ENCODE measurements at places on chromosomes 16 and 17.

GRCh38 chr17:69609473-69610305 is 195.2 kb downstream of the MAP2K6 start:
- peak; percentile 26 for DNase-seq

- DNase-seq, result no peak
Measured at GRCh38 chr16:22638393-22639206, 127.9 kb downstream of the NPIPB5 start.

- DNase-seq, result no peak
Measured at GRCh38 chr16:26787924-26788323, 278.8 kb upstream of the C16orf82 start.

GRCh38 chr16:21103941-21104860 is 46.4 kb downstream of the DNAH3 start:
- no peak for DNase-seq

DNA sequence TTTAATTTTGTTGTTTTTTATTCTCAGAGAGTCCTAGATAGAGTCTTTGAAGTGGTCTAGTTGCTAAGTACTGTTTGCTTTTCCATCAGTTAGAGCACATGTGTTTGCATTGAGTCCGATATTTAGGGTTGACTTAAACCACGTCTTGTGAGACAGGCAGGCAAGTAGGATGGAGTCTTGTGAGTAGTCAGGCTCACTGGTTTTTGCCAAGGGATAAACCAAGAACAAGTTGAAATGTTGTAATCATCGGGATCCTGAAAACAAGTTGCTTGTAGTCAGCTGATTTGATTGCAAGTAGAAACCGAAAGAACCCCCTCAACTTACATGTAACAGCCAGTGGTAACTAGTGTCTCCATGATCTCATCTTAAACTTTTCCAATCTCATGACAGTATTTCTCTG is 17.2 kb downstream of the ATP6V0A1 start:
- no peak for DNase-seq

- no peak for DNase-seq
Measured at GRCh38 chr16:79093554-79093967, 507.0 kb downstream of the MAF start.

DNA sequence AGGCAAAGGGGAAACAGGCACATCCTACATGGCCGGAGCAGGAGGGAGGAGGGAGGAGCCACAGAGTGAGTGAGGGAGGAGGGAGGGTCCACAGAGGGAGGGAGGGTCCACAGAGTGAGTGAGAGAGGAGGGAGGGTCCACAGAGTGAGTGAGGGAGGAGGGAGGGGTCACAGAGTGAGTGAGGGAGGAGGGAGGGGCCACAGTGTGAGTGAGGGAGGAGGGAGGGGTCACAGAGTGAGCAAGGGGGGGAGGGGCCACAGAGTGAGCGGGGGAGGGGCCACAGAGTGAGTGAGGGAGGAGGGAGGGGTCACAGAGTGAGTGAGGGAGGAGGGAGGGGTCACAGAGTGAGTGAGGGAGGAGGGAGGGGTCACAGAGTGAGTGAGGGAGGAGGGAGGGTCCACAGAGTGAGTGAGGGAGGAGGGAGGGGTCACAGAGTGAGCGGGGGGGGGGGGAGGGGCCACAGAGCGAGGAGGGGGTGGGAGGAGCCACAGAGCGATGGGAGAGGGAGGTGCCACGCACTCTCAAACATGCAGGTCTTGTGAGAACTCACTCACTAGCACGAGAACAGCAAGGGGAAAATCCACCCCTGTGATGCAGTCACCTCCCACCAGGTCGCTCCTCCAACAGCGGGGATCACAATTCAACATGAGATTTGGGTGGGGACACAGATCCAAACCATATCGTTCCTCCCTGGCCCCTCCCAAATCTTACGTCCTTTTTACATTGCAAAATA is 24.3 kb upstream of the CDH15 start:
- DNase-seq, result no peak

DNA sequence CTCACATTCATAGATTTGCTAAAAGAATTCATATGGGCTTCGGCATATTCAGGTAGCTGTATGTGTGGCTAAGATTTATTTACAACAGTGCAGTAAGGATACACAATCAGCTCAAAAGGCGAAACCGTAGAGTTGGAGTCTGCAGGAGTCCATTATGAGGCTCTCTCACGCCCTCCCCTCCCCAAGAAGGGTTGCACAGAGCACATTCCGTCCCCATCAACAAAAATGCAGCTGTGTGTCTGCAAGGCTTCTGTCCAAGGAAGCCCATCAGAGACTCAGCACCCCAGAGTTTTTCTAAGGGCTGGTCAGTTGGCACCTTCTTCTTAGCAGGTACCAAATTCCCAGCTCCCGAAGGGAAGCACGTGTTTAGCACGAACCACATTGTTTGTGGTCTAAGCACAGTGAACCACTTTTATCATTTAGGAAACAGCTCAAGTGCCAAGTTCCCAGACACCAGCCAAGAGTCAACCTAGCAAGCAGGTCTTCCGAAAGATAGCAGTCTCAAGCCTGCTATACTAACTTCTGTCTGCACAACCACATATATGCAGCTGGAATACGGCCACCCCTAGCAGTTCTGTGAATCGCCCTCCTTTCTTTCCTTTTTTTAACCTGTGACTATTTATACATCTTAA is 28.5 kb upstream of the MEAK7 start:
- DNase-seq, result no peak

DNA sequence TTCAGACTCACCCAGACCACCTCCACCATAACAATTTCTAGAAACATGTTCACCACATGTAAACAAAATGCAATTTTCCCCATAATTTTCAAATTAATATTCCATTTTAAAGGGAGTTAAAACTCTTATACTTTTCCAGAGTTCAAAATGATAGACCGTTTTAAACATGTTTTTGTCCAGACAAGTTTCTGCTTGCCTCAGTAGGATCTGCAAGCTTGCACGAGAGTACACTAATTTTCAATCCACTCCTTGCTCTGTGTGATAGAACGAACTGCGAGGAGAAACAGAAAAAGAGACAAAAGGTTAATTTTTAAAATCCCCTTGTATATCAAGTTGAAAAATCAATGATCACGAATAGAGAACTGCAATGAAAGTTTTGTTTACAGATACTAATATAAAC is 7.1 kb downstream of the FAHD1 start:
- DNase-seq, result no peak

DNA sequence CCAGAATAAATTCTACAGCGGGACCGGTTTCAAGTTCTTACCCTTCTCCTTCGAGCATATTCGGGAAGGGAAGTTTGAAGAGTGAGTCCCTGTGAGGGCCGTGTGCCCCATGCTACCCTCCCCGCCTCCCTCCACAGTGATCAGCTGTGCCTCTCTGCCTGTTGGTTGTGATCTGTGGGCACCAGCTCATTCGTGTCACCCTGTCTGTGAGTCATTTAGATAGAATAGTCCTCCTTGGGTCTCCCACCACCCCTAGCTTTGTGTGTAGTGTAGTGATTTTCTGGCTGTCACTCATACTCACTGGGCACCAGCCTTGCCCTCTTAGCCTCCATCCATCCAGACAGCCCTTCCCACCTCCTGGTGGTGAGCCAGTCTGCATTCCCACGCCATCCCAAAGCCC is 15.0 kb upstream of the NAGLU start:
- no peak for DNase-seq

DNA sequence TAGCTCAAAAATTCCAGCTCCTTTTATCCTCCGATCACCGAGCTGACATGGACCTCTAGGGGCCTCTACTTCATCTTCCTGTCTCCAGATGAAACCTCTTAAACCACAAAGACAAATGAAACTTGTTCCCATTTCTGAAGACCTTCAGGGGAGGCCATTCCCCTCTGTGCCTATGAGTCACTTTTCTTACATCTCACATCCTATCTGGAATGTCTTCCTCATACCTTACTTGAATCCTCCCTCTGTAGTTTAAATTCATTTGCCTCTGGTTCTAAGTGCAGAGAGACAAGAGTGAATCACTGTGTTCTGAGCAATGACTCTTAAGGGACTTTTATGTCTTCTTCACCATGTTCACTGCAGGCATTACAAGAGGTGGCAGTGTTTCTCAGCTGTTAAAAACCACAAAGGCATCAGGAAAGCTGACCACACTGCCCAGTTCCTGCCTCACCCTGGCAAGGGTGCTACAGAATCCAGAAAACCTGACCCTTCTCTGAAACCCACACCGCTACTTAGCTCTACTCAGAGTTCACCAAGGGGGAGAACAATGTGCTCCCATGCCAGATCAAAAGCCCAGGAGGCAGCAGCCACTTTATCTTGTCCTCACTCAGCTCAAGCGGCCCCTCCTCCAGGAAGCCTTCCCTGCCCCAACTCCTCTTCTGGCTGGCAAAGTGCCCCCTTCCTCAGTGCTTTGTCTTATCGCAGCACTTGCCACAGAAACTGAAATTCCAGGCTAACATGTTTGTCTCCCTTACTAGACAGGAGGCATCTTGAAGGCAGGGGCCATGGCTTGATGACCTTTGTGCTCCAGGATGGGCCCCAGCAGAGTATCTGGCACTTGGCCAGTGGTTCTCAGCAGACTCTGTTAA is 6.4 kb downstream of the CUEDC1 start:
- DNase-seq, result no peak

GRCh38 chr16:22291860-22292318 is 5.3 kb upstream of the POLR3E start:
- no peak for DNase-seq

- no peak for DNase-seq
Measured at GRCh38 chr17:76544546-76545365, 4.9 kb downstream of the PRCD start.

DNA sequence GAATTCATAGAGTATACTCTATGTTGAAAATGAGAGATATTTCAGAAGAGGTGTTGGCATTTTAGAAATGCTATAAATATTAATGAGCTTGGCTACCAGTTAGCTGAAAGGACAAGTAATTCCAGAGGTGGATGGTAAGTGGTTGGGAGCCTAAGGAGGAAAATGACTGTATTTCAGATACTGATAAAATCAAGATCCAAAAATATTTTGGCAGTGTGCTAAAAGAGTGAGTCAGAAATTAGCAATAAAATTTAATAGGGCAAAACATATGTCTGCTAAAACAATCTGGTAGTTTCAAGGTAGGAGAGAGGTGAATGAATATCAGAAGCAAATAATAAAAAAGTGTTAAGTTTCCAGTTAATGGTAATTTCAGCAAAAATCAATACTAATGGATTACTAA is 1287.9 kb downstream of the CDH8 start:
- DNase-seq, result no peak

- peak; percentile 79 for DNase-seq
Measured at GRCh38 chr16:54934481-54935265, 4.0 kb downstream of the IRX5 start.

- no peak for DNase-seq
Measured at GRCh38 chr16:69833357-69834282, 71.5 kb downstream of the WWP2 start.

- DNase-seq, result no peak
Measured at GRCh38 chr17:49565948-49566491, 9.7 kb upstream of the NXPH3 start.

GRCh38 chr17:10290041-10290440 is 82.8 kb downstream of the MYH13 start:
- DNase-seq, result peak; percentile 65
